Mesothelial cell of epicardium (in vitro differentiated cells): ENCODE measurements at places on chromosomes 16 and 17. TPM values are rescaled to one million over a fixed set of nuclear protein-coding genes. Genes with fewer than 3 reads are reported as not detected.

- no peak overlapping the region for H3K4me3 ChIP-seq
- peaks cover 47% of the 10 kb centered on the region for H3K4me1 ChIP-seq
- peak overlapping the region; percentile 72 for H3K27ac ChIP-seq
- DNase-seq, result no peak
- H3K36me3 ChIP-seq, result peaks cover 47% of the 10 kb centered on the region
- H3K27me3 ChIP-seq, result no peaks in the 10 kb centered on the region
These were observed 3.1 kb upstream of the POLG2 start for GRCh38 chr17:64499805-64500486.

GRCh38 chr17:61450641-61451537 lies 1.3 kb upstream of the TBX4 start:
- no peak for DNase-seq
- H3K27me3 ChIP-seq, result peaks cover 67% of the 10 kb centered on the region
- H3K36me3 ChIP-seq, result peaks cover 4% of the 10 kb centered on the region
- H3K4me3 ChIP-seq, result peak overlapping the region; percentile 63

DNA sequence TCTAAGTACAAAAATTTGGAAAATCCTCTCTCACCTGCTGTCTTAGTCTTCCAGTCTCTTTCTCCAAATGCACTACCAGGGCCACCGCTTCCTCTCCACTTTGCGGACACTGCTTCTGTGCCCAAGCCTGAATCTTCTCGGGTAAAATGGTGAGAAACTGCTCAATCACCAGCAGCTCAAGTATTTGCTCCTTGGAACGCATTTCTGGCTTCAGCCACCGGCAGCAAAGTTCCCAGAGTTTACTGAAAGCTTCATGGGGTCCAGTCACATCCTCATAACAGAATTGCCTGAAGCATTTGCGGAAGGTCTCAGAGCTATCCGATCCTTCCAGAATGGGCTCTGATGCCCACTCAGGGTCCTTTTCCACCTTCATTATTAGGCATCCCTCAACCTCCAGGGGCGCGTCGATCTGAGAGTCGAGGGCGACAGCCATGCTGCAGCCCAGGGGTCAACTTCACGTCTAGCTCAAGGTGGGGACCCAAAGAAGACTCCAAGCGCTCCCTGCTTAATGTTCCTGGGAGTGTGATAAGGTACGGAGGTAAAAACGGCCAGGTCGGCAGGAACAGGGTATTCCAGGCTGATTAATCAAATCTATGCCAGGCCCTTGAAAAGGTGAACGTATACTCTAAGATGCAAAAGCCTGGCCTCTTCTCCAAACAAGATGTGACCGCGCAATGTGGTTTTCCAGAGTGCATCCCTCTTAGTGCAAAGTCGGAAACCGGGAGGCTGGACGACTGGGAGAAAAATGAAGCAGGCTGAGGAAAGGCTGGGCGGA lies 763 bp downstream of the ZKSCAN2 start:
- peak overlapping the region; percentile 76 for H3K4me3 ChIP-seq
- peaks cover 13% of the 10 kb centered on the region for H3K36me3 ChIP-seq

GRCh38 chr17:40107522-40108174 lies 7.3 kb upstream of the NR1D1 start:
- peaks cover 77% of the 10 kb centered on the region for H3K4me1 ChIP-seq
- H3K36me3 ChIP-seq, result no peaks in the 10 kb centered on the region
- H3K27me3 ChIP-seq, result no peaks in the 10 kb centered on the region
- DNase-seq, result no peak

DNA sequence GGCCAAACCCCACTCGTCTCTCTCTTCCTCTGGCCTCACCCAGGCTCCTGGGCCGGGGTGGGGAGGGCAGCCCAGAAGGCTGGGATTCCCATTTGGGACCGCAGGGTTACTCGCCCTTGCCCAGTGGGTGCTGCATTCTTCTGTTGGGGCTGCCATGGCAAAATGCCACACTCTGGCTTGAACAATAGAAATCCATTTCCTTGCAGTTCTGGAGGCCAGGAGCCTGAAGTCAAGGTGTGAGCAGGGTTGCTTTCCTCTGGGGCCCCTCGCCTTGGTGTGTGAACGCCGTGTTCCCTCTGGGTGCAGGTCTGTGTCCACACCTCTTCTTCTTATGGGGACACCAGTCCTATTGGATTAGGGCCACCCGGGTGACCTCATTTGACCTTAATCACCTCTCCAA lies 105.8 kb upstream of the GSE1 start:
- H3K4me3 ChIP-seq, result no peak overlapping the region
- no peaks in the 10 kb centered on the region for H3K27me3 ChIP-seq
- no peak overlapping the region for H3K27ac ChIP-seq
- no peak for DNase-seq

- peaks cover 20% of the 10 kb centered on the region for H3K4me1 ChIP-seq
- H3K27ac ChIP-seq, result no peak overlapping the region
- no peak overlapping the region for H3K4me3 ChIP-seq
These were observed 108.0 kb downstream of the MRTFB start for GRCh38 chr16:14179116-14179515.

DNA sequence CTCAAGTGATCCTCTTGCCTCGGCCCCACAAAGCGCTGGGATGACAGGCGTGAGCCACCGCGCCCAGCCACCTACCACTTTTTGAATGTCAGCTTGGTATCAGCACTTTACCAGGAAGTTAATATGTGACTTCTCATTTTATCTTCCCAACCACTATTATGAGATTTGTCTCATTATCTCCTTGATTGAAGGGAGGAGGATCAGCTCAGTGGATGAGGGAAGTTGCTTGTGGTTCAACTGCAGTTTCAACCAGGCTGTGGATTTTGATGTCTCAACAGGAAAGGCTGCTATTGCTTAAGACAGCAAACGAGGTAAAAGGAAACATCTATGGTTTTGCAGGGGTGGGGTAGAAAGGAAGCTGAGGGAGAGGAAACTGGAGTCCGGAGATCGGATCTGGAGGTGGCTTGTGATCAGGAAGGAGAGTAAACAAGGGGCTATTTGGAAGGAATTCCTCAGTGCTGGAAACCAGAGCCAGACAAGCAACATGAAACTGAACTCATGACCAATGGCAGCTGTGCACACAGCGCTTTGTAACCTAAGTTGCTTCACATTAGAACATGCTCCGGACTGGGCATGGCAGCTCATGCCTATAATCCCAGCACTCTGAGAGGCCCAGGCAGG lies 180.5 kb downstream of the VPS53 start:
- peaks cover 35% of the 10 kb centered on the region for H3K36me3 ChIP-seq
- no peaks in the 10 kb centered on the region for H3K27me3 ChIP-seq
- no peak overlapping the region for H3K4me3 ChIP-seq
- H3K4me1 ChIP-seq, result peaks cover 7% of the 10 kb centered on the region
- no peak overlapping the region for H3K27ac ChIP-seq

GRCh38 chr16:73032541-73033270 lies 15.2 kb downstream of the ZFHX3 start:
- H3K27me3 ChIP-seq, result no peaks in the 10 kb centered on the region
- peak overlapping the region; percentile 100 for H3K27ac ChIP-seq
- no peaks in the 10 kb centered on the region for H3K36me3 ChIP-seq
- no peak for DNase-seq
- peaks cover 94% of the 10 kb centered on the region for H3K4me1 ChIP-seq

GRCh38 chr17:65984299-65984698 lies 207.6 kb downstream of the CEP112 start:
- no peak overlapping the region for H3K4me3 ChIP-seq
- peaks cover 8% of the 10 kb centered on the region for H3K36me3 ChIP-seq
- no peaks in the 10 kb centered on the region for H3K27me3 ChIP-seq
- no peak for DNase-seq
- H3K27ac ChIP-seq, result no peak overlapping the region

GRCh38 chr17:75764711-75765421 lies at the start of gene GALK1:
Gene GALK1 (minus strand): TSS chr17:75765192. CDS start chr17:75765136, 56 bp downstream.
- peak within 1 kb of the TSS; percentile 85 for H3K27ac ChIP-seq
- DNase-seq, result peak; percentile 74
- peaks cover 2% of the 10 kb centered on the region for H3K36me3 ChIP-seq
- peaks cover 8% of the 10 kb centered on the region for H3K4me1 ChIP-seq

DNA sequence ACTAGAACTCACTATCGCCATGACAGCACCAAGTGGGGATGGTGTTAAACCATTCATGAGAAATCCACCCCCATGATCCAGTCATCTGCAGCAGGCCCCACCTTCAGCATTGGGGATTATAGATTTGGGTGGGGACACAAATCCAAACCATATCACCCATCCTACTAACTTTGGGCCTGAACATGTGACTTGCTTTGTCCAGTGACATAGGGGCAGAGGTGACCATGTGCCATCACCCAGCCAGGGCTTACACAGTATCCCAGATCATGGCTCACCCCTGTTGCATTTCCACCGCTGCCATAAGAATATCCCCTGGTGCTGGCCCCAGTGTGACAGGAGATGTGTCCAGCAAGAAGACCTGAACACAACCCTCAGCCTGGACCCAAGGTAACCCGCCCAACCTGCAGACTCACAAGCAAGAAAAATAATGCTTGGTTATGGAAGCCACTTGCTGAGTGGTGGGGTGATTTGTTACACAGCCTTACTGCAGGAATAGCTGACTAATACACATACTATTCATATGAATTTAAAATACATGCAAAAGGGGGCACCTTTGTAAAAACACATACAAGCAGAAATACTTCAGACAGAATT lies 130.9 kb downstream of the GSG1L start:
- no peak overlapping the region for H3K27ac ChIP-seq
- no peaks in the 10 kb centered on the region for H3K36me3 ChIP-seq
- DNase-seq, result no peak

DNA sequence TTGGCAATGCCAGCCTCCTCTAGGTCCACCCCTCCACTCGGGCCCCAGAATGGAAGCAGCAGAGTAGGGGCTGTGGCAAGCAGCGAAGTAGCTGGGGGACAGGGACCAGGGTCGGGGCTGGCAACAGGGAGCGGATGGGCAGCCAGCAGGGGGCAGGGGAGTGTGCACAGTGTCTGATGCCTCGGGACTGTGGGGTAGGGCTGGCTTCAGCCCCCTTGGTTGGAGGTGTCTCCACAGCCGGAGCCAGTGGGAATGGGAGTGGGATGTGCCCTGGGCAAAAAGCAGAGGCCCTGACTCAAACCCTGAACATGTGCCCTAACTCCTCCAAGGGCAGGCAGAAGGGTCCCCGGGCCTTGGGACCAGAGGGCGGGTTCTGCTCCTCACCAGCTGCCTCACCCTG lies 18.5 kb upstream of the ARHGAP27 start:
- no peaks in the 10 kb centered on the region for H3K36me3 ChIP-seq
- DNase-seq, result no peak
- no peaks in the 10 kb centered on the region for H3K27me3 ChIP-seq

GRCh38 chr17:41681776-41682175 lies 6.9 kb upstream of the EIF1 start:
- DNase-seq, result no peak
- no peaks in the 10 kb centered on the region for H3K36me3 ChIP-seq
- H3K27me3 ChIP-seq, result no peaks in the 10 kb centered on the region

DNA sequence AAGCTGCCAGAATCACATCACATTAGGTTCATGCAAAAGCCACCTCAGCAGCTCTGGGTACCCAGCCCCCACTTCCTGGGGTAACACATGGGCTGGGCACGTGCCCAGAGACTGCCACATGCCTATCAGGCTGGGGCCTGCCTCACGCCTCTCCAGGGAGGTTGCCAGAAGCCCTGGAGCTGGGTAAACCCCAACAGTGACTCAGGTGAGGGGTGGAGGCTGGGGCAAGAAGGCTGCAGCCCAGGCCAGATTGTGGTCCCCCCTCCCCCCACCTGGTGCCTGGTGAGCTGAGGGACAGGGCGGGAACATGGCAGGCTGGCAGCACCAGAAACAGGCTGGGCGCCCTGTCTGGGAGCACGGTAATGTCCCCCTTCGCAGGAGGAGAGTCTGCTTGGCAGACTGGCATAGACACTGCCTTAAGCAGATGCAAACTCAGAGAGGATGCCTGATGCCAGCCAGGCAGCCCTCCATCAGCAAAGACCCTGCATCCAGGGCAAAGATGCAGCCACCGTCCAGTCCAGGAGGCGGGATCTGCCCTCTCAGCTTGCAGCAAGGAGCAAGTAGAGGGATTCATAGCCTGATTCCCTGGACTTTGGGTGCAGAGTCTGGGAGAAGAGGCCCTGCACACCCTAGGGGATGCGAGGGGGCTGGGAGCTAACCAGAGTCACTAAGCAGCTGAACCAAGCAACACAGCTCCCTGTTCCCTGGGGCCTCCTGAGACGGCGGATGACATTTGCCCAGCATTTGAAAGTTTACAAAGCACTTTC lies 28.8 kb downstream of the NGFR start:
- H3K27me3 ChIP-seq, result no peaks in the 10 kb centered on the region
- H3K27ac ChIP-seq, result no peak overlapping the region
- H3K4me3 ChIP-seq, result no peak overlapping the region
- no peak for DNase-seq
- H3K36me3 ChIP-seq, result no peaks in the 10 kb centered on the region

- peak overlapping the region; percentile 99 for H3K27ac ChIP-seq
- peaks cover 11% of the 10 kb centered on the region for H3K36me3 ChIP-seq
- H3K4me3 ChIP-seq, result peak overlapping the region; percentile 84
- DNase-seq, result peak; percentile 87
- H3K27me3 ChIP-seq, result peaks cover 13% of the 10 kb centered on the region
These were observed 1.5 kb downstream of the HCFC1R1 start for GRCh38 chr16:3022208-3022683.

DNA sequence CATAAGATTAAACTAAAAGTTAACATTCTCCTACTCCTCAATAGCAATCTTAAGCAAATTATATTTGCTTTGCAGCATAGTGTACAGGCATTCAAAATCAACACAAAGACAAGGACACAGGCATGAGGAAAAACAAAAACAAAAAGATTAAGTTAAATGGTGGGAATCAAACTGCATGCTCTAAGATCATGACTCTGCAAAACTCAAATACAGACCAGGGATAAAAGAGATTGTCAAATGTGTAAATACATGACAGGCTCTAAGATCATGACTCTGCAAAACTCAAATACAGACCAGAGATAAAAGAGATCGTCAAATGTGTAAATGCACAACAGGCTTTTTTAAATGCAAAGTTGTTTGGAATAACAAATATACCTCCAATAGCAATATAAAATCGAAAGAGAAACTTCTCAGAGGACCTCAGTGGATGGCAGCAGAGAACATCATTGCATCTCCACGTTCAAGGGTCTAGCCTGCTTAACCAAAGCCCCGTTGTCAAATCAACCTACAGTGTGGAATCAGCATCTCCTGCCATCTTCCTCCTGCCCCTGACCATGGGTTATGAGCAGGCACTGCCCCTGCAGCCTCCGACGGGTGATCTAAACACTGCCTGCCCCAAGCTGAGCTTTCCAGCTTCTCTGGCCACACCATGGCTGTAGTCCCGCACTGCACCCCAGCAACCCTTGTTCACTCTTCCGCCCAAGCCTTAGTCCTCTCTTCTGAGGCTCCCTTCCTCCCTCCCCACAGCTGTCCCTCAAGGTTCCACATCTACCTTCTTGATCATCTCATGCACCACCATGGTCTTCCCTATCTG lies 446.1 kb downstream of the SOX9 start:
- H3K27me3 ChIP-seq, result no peaks in the 10 kb centered on the region
- H3K36me3 ChIP-seq, result no peaks in the 10 kb centered on the region
- H3K27ac ChIP-seq, result no peak overlapping the region
- H3K4me3 ChIP-seq, result no peak overlapping the region
- H3K4me1 ChIP-seq, result peaks cover 18% of the 10 kb centered on the region

GRCh38 chr16:59236804-59237458 lies 502.8 kb upstream of the GOT2 start:
- DNase-seq, result no peak
- peaks cover 5% of the 10 kb centered on the region for H3K4me1 ChIP-seq
- H3K27me3 ChIP-seq, result peaks cover 4% of the 10 kb centered on the region
- no peaks in the 10 kb centered on the region for H3K36me3 ChIP-seq
- no peak overlapping the region for H3K27ac ChIP-seq
- no peak overlapping the region for H3K4me3 ChIP-seq

The KRT15 gene
- total RNA-seq, result 8.5 to 10.2 TPM (median 8.7 TPM) in 3 replicates

The KRT40 gene
- 0.16 TPM in 1 of 3 replicates, not detected in the others for total RNA-seq

The GRB7 gene
- total RNA-seq, result 44.6 to 53.3 TPM (median 46.4 TPM) in 3 replicates

The JPH3 gene
- total RNA-seq, result 15.1 to 16.8 TPM (median 15.4 TPM) in 3 replicates

The DRG2 gene
- total RNA-seq, result 48.6 to 51.2 TPM (median 49.1 TPM) in 3 replicates

The MYH1 gene
- total RNA-seq, result not detected in 3 replicates

The RGS9 gene
- 8.9 to 10.7 TPM (median 9.9 TPM) in 3 replicates for total RNA-seq

The MT1A gene
- not detected in 3 replicates for total RNA-seq

The CLEC18A gene
- total RNA-seq, result 2.2 to 2.4 TPM (median 2.4 TPM) in 3 replicates
